Subcutaneous preadipocyte (primary cell): ENCODE measurements at places on chromosomes 2 and 18. TPM values are rescaled to one million over a fixed set of nuclear protein-coding genes. Genes with fewer than 3 reads are reported as not detected.

The BCL2 gene
- total RNA-seq, result 2.6 and 5.3 TPM in 2 replicates

The ICA1L gene
- 4.0 and 4.9 TPM in 2 replicates for total RNA-seq

The RESP18 gene
- not detected in 2 replicates for total RNA-seq

The MEP1B gene
- total RNA-seq, result not detected in 2 replicates

The ERBB4 gene
- under 0.01 TPM in 1 of 2 replicates, not detected in the other for total RNA-seq

The PLB1 gene
- total RNA-seq, result 0.37 and 0.39 TPM in 2 replicates

The KLHL41 gene
- 0.20 and 0.37 TPM in 2 replicates for total RNA-seq

The NAT8 gene
- not detected in 2 replicates for total RNA-seq

The CNNM4 gene
- 1.8 and 3.1 TPM in 2 replicates for total RNA-seq

The SLC9A4 gene
- total RNA-seq, result not detected in 2 replicates

The HAUS1 gene
- 39.9 and 68.0 TPM in 2 replicates for total RNA-seq

The BIRC6 gene
- 118 and 152 TPM in 2 replicates for total RNA-seq

The CDH2 gene
- total RNA-seq, result 1.1 and 5.7 TPM in 2 replicates

The ATP5F1A gene
- 658 and 689 TPM in 2 replicates for total RNA-seq

The CFC1 gene
- total RNA-seq, result not detected in 2 replicates

The TRAPPC8 gene
- total RNA-seq, result 36.7 and 45.4 TPM in 2 replicates

The NXPH2 gene
- not detected in 2 replicates for total RNA-seq

The TMEM198 gene
- total RNA-seq, result 1.2 and 3.3 TPM in 2 replicates

The BAZ2B gene
- 27.6 and 28.9 TPM in 2 replicates for total RNA-seq

The FSHR gene
- total RNA-seq, result not detected in 2 replicates
